Effector memory CD8-positive, alpha-beta T cell (primary cell): ENCODE measurements at places on chromosomes 4 and X.
A peak's percentile ranks its signal among the peaks of the same experiment; 100 is the strongest.

DNA sequence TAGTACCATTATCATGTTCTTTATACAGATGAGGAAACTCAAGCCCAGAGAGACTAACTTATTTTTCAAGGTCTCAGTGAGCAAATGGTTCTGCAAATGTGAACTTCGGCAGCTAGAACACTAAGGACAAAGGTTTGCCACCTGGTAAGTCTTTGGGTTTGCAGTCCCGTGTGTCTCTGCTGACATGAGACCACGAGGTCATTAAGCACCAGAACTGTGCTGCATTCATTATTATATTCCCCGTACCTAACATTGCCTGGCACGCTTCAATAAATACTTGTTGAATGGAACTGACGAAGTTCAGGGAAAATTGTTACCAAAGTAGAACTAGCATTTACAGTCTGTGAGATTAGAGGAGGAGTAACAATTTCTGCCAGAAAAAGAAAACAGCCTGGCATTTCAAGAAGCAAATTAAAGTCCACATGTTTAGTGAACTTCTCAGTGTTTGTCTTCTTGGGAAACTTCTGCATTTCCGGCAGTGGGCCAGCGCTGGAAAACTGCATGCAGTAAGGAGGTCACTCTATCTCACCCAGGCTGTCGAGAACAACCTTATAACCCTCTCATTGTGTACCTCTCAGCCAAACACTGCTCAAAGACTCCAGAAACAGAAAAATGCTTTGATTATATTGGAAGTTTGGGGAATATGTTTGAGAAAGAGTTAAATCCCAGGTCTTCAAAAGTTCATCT, 67.4 kb upstream of the CPEB2 start:
- DNase-seq, result no peak

DNA sequence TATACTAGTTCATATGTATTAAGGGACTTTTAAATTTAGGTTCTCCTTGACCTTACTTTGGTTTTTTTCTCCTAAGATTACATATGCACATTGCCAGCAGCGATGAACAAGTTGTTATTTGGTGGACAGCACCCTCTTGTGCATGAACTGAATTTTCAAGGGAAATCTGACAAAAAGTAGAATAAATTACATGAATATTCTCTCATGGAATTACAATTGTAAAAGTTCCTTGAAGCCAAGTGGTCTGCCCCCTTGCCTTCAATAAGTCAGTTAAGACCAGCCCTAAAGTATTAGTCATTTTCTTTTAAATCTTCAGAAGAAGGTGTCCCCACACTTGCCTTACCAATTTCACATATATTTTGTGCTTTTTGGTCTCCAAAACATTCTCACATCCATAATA, 30.7 kb upstream of the SMARCA5 start:
- no peak for DNase-seq

GRCh38 chr4:8652181-8653078, 59.9 kb downstream of the CPZ start:
- DNase-seq, result no peak

DNA sequence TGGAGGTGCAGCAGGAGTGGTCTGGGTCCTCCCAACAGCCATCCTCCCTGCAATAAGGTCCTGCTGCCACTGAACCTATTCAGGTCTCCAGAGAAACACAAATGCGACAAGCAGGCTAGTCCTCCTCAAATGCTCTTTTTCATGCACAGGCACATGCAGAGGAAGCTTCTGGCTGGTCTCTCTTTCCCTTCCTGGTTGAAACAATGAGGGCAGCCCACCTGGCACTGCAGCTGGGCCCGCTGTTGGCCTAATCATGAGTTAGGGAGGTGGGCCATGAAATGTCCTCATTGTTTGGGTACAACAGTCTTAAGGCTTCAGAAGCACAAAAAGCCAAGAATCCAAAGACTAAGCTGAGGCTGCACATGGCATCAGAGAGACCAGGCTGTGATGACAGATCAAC, 151.0 kb downstream of the SH3KBP1 start:
- no peak for DNase-seq

DNA sequence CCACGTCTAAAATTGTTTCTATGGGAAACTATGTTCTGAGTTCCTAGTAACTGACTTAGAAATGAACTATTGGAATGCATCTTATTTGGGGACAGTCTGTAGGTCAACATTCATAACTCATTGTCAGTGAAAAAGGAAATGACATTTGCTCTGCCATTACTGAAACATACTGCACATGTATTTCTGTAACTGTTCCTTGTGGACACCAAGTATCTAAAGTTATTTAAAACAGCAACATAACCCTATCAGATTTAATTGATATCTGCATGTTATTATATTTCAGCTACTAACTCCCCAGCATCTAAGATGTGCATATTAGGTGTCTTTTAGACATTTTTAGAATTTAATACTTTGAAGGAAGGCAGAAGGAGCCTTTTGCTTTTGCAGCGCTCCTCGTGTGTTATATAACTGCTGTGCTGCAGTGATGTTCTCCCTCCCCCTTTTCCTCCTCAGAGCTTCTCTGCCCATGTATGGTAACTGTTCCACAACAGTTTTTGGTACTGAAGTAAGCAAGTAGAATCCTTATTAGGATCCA, 37.2 kb upstream of the TMEM131L start:
- DNase-seq, result no peak

DNA sequence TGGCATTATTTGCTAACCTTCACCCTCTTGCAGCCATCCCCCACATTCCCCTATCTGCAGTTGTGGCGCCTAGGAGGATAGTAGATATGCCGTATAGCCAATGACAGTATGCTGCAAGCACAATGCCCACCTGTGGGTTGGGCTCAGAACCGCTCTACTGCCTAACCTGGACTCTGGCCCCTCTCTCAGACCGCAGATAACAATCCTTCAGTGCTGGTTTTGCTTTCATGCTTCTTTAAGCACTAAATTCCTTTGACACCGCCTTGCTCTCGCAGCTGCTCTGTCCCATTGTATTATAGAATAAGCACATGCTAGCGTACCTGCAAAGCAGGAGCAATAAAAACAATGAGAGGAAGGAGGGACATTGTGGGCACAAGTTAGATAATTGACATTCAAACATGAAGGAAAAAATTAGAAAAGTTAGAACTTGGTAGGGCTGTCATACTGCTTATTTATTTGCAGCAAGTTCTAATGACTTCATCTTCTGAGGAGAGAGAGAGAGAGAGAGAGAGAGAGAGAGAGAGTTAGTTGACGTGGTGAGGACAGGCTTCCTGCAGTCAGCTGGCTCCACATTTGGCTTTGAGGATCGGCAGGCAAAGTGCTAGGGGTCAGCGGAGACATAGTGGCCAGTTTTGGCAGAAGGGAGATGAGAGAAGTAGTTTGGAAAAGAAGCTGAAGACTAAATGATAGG, 55.8 kb downstream of the WWC2 start:
- no peak for DNase-seq

DNA sequence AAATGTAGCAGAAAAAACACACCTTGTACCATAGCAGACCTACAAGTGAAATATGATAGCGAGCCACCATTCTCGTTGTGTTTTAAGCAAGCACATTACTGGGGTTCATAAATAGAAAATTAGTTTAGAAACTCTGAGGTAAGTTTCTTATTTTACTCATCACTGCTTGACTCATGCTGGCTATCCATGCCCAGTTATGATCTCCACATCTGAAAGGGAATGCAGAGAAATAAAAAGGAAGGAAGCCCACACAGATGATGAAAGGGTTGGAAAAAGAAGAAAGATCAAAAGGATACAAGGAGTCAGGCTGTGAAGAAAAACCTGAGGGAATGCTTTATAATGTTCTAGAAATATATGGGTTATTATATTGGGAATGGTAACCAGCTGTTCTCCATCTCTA, 54.5 kb downstream of the CAMK2D start:
- no peak for DNase-seq

DNA sequence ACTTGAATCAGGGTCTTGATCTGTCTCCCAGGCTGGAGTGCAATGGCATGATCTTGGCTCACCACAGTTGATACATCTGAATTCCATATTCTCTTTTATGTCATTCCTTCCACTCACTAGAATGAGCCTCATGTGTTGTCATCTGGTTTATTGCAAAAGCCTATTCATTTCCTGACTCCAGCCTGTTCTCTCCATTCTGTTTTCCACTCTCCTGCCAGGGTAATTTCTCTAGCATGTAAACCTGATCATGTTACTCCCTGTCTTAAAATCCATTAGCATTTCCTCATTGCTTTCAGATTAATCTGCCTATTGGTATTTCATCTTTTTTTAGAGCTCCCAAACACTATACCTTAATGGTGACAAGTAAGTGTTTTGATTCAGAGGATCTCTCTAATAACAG, 4.3 kb upstream of the DDX60L start:
- no peak for DNase-seq

DNA sequence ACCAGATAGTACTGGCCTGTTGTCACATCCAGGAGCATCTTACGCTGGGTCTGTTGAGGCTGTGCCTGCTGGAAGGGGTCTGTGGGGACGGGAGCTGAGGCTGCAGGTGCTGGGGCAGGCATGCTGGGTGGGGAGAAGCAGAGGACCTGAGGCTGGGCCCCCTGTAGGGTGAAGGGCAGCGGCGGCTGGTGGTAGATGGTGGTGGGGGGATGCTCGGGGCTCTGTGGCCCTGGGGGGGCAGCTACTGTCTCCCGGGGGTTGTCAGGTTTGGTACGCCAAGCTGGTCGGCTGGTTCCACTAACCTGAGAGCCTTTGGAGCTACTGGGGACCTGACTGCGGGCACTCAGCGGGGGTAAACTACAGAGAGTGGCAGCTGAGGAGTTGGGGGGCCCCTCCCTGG, 7.8 kb downstream of the C4orf54 start:
- no peak for DNase-seq

GRCh38 chrX:129957241-129958082, 25.0 kb upstream of the BCORL1 start:
- peak; percentile 26 for DNase-seq

- no peak for DNase-seq
Observed at GRCh38 chr4:144709793-144710525, 64.0 kb downstream of the HHIP start.

- DNase-seq, result no peak
Observed at GRCh38 chrX:118115953-118116712, 477 bp downstream of the KLHL13 start.

DNA sequence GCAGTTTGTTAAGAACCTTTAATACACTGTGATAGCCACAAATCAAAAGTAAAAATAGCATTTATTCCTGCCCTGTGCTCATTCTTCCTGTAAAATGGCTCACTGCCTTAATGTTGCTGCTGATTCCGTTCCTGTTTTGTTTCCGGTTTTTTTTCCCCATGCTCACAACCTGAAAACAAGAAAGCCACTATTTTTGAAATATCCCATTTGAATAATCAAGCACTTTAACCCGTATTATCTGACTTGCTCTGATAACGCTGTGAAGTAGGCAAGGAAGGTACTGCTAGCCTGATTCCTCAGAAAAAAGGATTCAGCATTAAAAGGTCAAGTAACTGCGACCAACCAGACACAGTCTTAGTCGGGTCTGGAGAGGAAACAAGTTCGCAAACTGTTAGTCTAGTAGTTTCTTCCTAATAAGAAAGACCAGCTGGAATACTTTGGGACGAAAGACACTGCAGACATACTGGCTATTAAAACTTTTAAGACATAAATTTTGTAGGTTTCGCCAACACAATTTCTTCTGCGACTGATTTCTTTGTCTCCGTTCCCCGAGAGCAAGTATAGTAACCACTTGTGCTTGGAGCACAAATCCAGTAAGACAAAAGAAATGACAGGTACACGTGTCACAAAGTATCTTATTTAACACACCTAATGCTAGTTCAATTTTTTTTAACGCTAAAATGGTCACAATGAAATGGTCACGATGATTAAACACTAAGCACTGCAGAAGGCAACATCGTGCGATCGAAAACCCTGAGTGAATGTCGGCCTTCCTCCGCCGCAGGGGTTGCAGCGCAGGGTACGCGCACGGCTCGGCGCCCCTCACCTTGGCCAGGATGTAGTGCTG, 802 bp downstream of the COX18 start:
- peak; percentile 4 for DNase-seq

DNA sequence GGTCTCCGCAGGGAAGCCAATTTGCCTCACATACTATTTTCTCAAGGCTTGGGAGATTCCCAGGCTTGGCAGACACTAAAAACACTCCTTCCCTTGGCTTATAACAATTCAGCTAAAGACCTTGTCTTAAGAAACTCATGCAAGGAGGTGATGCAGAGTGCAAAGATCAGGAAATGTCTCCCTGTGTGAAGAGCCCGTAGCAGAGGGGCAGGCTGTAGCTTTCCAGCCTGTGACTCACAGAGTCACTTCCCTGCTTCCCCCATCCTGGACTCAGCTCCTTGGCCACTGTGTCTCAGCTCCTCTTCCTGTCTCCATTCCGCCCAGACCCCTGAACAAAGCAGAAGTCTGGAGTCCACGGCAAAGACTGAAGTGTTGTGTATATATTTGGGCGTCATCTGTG, 56.1 kb downstream of the KDR start:
- DNase-seq, result no peak

GRCh38 chrX:65999563-66000148, 40.2 kb downstream of the VSIG4 start:
- no peak for DNase-seq

GRCh38 chrX:110846071-110846470, 50.5 kb upstream of the CHRDL1 start:
- DNase-seq, result no peak

- DNase-seq, result no peak
Observed at GRCh38 chr4:163148466-163149336, 18.0 kb downstream of the NAF1 start.

DNA sequence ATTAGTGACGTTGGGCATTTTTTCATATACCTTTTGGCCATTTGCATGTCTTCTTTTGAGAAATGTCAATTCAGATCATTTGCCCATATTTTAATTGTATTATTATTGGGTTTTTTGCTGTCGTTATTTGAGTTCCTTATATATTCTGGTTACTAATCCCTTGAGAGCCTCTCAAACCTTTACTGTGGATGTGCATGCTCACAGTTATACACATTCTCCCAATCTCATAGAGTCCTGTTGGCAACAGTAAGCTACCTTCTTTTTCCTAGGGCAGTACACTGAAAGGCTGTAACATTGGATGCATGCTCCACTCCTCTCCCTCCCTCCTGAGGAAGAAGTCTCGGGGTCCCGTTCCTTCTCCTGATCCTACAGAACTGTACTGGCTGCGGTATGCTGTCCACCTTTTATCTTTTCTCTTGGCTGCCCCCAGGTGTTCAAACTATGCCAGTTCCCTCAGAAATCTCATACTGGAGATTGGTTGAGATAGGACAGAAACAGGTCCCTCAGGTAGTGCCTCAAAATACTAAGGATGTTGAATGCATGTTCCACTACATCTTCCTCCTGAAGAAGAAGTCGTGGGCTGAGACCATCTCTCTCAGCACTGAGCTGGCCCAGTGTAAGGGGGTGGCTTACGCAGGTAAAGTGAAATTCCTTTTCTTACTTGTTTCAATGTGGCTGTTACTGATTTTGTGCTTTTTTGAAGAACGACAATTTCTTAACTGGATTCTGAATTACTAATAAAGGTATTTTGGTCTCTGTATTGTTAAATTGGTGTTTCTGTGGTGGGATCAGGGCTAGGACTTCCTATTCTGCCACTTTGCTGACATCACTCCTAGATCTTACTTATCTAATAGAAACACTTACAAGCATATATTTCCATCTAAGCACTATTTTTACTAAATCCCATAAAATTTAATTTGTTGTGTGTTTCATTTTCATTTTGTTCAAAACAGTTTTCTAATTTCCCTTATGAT, 145.4 kb upstream of the HUWE1 start:
- DNase-seq, result peak; percentile 28
